Dorsolateral prefrontal cortex (tissue), 122 donors: ENCODE measurements at places on chromosomes 13 and 19. TPM values are rescaled to one million over a fixed set of nuclear protein-coding genes. Genes with fewer than 3 reads are reported as not detected.

DNA sequence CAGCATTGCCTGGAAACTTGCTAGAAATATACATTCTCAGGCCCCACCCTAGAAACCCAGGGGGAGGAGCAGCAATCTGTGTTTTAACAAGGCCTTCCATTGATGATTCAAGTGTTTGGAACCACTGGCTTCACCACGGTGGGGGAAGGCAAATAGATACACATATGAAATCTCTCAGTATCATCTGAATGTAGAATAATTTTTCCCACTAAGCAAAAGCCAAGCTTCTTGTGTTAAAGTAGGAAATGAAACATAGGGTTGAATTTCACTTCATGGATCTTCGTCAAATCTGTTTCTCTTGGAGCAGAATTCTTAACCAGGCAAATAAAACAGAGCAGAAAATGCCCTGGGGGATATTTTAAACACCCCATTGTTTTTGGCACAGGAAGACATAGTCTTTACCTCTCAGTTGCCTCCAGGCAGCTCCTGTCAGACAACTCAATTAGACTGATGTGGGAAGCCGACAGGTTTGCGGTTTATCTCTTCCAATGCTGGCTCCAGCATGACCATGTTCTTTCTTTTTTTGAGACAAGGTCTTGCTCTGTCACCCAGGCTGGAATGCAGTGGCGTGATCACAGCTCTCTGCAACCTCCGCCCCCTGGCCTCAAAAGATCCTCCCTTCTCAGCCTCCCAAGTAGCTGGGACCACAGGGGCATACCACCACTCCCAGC lies 213.0 kb downstream of the FOXO1 start:
- no peak for DNase-seq

DNA sequence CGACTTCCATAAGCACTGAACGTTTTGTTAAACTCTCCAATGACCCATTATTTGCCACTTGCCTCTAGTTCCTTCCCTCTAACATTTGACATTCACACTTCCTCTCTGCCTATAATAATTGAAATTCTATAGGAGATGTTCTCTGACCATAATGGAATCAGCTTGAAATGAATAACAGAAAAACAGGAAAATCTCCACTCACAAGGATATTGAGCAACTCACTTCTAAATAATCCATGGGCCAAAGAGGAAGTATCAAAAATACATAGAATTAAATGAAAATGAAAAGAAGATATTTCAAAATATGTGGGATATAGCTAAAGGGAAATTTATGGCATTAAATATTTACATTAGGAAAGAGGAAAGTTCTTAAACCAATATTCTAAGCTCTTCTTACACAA lies 3.4 kb upstream of the FCGBP start:
- DNase-seq: no peak

GRCh38 chr19:1947651-1948209 lies 6.8 kb downstream of the CSNK1G2 start:
- DNase-seq: no peak

DNA sequence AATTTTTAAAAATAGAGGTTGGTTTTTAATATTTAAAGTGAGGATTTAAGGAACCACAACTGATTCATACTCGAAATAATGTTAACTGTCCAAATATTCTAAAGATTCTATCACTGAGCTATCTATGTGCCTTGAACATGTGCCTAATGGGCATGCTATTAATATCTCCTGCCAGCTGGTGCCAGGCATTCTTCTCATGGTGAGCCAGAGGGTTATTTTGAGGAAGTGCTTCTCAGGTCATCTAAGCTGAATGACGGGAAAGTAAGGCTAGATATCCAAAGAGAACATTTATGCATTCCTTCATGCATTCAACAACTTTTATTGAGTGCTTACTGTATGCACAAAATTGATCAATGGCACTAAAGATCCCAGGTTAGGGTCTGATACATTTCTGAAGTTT lies 138.2 kb downstream of the PIBF1 start:
- peak; percentile 13 for DNase-seq

GRCh38 chr13:32264407-32264806 lies 50.8 kb downstream of the ZAR1L start:
- DNase-seq: no peak

- no peak for DNase-seq
These were observed 203.4 kb upstream of the ZNF536 start for GRCh38 chr19:30168760-30169159.

GRCh38 chr13:79973533-79973963 lies 367.4 kb downstream of the SPRY2 start:
- DNase-seq: no peak

- DNase-seq: no peak
These were observed 432 bp downstream of the ZNF611 start for GRCh38 chr19:52734331-52734892.

DNA sequence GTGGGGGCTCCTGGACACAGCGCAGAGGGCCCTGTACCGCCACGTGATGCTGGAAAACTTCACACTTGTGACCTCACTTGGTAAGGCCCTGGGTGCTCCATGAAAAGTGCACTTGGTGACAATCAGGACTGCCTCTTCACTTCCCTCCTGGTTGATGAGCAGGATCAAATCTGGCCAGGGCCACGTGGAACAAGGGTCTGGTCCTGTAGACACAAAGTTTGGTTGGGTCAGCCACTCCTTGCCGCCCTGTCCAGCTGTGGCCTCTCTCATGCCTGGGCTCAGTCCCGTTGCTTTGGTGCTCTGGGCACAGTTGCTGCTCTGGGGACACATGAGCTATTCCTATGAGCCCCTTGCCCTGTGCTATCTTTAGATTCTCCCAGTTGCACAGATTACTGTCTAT lies 2.3 kb downstream of the ZNF324B start:
- no peak for DNase-seq

DNA sequence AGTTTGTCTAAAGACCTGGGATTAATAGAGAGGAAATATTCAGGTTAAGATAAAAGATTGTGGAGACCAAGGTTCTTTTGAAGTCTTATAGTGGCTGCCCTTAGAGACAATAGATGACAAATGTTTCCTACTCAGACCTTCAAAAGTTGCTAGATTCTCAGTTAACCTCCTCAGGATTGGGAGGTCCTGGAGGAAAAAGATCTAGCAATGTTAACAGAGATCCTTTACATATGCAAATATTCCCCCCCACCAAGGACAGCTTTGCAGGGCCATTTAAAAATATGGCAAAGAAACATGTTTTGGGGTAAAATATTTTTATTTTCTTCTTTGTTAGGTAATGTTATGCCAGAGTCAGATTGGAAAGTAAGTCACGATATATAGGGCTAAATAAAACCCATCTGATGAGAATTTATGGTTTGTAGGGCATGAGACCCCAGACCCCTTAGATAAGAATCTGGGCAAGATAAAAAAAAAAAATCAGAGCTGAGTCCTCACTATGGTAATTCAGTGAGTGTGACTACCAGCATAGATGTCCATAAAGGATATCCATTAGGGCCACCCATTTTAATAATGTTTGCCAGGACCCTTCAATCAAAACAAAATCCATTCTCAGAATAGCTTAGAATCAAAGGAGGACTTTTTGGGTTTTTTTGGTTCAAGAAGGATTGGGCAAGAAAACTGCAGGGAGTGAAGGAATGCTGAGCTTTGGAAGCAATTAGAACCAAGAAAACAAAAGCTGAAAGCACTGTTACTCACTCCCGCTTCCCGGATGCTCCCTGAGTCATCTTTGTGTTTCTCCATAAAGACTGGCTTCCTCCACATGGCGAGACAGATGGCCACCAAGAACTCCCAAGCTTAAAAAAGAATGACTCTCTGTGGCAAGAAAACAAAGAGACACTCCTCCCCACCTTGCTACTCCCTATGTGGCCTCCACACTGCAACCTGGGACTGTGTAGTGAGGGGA lies 28.2 kb downstream of the VSTM1 start:
- DNase-seq: peak; percentile 45

- no peak for DNase-seq
These were observed 25.5 kb downstream of the GPR42 start for GRCh38 chr19:35396240-35396885.

- DNase-seq: no peak
These were observed 16.4 kb upstream of the ONECUT3 start for GRCh38 chr19:1736927-1737326.

GRCh38 chr13:77628170-77628569 lies 69.3 kb upstream of the SLAIN1 start:
- no peak for DNase-seq

DNA sequence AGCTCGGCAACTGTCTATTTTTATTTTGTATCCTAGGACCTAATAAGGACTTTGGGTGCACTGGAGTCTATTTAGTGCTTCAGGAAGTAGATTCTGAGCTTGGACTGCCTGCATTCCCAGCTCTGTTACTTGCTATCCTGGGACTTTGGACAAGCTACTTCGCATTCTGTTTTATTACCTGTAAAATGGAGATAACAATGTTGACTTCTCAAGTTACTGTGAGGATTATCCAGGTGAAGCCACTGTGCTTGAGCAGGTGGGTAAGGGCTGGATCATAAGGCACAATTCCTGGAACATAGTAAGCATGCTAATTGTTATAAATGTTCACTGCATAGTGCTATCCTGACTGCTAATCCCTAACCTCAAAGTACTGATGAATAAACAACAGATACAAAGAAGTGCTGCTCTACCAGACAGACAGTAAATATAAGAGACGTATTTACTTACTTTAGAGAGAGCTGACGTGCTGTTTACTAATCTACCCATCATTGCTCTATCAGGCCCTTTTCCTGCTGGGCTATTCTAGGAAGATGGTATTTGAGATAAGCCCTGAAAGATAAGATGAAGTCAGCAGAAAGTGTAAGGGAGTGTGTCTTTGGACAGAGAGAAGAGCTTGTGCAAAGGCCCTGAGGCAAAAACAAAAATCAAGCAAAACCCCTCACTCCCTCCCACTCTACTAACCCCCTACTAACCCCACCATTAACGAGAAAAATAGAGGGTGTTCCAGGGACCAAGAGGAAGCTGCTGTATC lies 50.8 kb upstream of the FLT1 start:
- no peak for DNase-seq

GRCh38 chr19:29843180-29844051 lies 31.6 kb downstream of the CCNE1 start:
- no peak for DNase-seq

- no peak for DNase-seq
These were observed 33.9 kb upstream of the TPT1 start for GRCh38 chr13:45374917-45375316.

DNA sequence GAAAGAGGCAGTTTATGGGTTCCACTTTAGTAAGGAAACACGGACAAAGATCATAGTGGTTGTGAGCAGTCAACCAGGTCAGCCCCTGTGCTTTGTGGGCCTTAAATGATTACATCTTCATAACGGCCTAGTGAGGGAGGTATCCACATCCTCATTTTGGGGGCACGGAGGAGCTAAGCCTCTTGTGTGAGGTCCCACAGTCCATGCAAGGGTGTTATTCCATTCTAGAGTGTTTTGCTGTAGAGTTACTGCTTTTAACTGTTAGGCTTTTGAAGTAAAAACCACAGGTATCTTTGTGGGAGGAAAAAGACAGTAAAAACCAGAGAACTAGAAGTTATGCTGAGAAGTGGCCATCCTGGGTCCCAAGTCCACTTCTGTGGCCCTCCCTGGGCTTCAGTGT lies 4.0 kb downstream of the NOP53 start:
- DNase-seq: no peak

DNA sequence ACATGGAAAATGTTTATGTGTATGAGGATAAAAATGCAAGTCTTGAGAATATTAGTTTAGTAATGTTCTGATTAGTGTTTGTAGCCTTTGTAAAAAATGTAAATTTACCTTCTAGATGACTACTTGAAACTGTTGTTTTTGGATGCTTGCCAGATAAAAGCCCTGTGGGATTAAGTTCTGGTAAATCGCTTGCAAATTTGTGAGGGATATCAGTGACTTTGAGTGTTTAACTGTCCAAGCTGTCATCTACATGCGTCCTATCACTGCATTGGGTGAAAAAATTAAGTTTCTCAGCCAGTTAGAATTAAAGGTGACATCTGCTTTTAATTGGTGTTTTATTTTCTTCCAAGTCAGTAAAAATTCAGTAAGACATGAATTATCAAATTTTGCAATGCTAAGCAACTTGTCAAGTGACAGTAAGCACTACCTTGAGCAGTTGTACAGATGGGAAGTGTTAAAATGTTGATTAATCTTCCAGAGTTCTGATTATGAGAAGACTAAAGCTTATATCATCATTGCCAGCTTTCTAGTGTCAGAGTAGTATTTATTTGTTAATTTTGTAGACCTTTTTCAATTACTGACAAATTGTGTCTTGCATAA lies 88.0 kb downstream of the PCCA start:
- DNase-seq: no peak

GRCh38 chr13:112748947-112749735 lies 59.3 kb downstream of the ATP11A start:
- peak; percentile 72 for DNase-seq

- no peak for DNase-seq
These were observed 72.6 kb upstream of the C13orf46 start for GRCh38 chr13:114046431-114046975.

- no peak for DNase-seq
These were observed 23.5 kb downstream of the COL4A2 start for GRCh38 chr13:110330491-110331011.

The CDADC1 gene
- 19.6 TPM for total RNA-seq

The ZIC2 gene
- 12.9 TPM for total RNA-seq

The FGF21 gene
- total RNA-seq: not detected

The ZFP82 gene
- 13.2 TPM for total RNA-seq

The SHC2 gene
- 87.3 TPM for total RNA-seq

The MCEMP1 gene
- not detected for total RNA-seq

The TGDS gene
- total RNA-seq: 6.8 TPM

The UBE2L5 gene
- 0.56 TPM for total RNA-seq

The SYNGR4 gene
- not detected for total RNA-seq

The PLD3 gene
- 461 TPM for total RNA-seq

The LGALS7 gene
- total RNA-seq: not detected

The FBXW9 gene
- total RNA-seq: 6.6 TPM

The FFAR3 gene
- total RNA-seq: not detected
